Stimulated activated effector memory CD8-positive, alpha-beta T cell treated with anti-CD3 and anti-CD28 coated beads, Interleukin-12 subunit alpha, Interleukin-12 subunit beta, amount 100 ng/mL, for 72 hours (primary cell): ENCODE measurements at places on chromosomes 4 and X.

DNA sequence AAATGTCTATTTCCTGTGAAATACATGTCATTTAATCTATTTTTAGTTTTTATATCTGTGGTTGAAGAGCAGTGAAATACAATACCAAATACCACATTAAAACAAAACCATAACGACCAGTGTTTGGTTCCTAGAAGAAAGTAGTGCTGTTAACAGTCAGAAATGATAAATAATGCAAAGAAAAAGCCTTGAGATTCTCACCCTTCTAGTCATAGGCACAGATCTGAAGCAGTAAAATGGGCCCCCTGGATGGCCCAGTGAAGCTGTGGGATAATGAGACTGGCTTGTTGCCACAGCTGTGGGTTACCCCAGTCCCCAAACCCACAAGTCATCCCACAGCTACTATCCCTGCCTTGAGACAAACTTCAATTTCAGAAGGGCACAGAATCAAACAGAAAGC lies 137.3 kb upstream of the RPL34 start:
- no peak for DNase-seq

- DNase-seq: no peak
These were observed 104.7 kb upstream of the EGFL6 start for GRCh38 chrX:13464599-13465275.

- DNase-seq: no peak
These were observed 608.6 kb downstream of the KLHL13 start for GRCh38 chrX:117508021-117508420.

- DNase-seq: no peak
These were observed 12.8 kb upstream of the F8A1 start for GRCh38 chrX:154873329-154873728.

DNA sequence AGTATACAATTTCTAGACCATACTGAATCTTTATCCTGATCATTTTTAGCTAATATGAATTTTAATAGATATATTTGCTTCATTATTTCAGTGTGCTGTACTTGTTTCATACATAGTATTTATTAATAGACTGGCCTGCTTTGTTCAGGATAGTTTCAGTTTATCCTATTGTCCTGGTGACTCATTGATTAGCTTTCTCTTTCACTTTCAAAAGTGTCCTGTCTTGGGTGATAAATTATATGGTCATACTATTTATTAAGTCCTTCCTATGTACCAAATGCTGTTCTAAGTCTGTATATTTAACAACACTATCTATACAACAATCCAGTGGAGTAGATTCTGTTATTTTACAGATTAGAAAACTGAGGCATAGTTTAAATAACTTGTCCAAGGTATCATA lies 153.8 kb upstream of the RAPGEF2 start:
- no peak for DNase-seq
